ENCODE measurements at places on chromosomes 1 and 21.

GRCh38 chr21:38982096-38982495 is 176.4 kb downstream of the ETS2 start:
- no peak for DNase-seq

GRCh38 chr1:43632135-43632670 is 17.7 kb upstream of the KDM4A start:
- DNase-seq, result no peak

- no peak for DNase-seq
These were observed 14.8 kb downstream of the ARHGEF11 start for GRCh38 chr1:157030728-157031127.

GRCh38 chr1:119254067-119254720 is 113.7 kb upstream of the WARS2 start:
- no peak for DNase-seq

GRCh38 chr1:192958350-192958749 is 100.8 kb downstream of the UCHL5 start:
- DNase-seq, result no peak

- DNase-seq, result no peak
These were observed 28.8 kb downstream of the SNAP47 start for GRCh38 chr1:227764019-227764391.

- DNase-seq, result no peak
These were observed 93.9 kb upstream of the ZBTB18 start for GRCh38 chr1:243957141-243957540.

Measured in activated naive CD4-positive, alpha-beta T cell treated with Interleukin-2 at 50 U/mL for 16 hours (primary cell).